ENCODE measurements at places on chromosomes 6 and 20.

GRCh38 chr6:159359581-159360297 is 190.5 kb downstream of the FNDC1 start:
- DNase-seq: no peak

GRCh38 chr6:25173951-25174474 is 105.2 kb upstream of the CARMIL1 start:
- no peak for DNase-seq

DNA sequence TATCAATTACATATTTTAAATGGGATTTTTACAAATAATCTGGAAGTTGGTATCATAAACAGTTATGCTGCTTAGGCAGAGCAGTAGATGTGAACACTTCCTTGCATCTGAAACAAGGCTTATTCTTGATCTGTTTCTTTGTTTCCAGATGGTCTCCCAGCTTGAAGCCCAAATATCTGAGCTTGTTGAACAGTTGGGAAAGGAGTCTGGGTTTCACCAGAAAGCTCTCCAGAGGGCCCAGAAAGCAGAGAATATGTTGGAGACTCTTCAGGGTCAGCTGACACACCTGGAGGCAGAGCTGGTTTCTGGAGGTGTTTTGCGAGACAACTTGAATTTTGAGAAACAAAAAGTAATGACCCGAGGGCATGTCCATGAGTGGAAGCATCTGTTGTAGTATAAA is 91.9 kb downstream of the CCDC170 start:
- no peak for DNase-seq

- DNase-seq: peak; percentile 9
These were observed 16.3 kb upstream of the SMAP1 start for GRCh38 chr6:70651326-70651905.

DNA sequence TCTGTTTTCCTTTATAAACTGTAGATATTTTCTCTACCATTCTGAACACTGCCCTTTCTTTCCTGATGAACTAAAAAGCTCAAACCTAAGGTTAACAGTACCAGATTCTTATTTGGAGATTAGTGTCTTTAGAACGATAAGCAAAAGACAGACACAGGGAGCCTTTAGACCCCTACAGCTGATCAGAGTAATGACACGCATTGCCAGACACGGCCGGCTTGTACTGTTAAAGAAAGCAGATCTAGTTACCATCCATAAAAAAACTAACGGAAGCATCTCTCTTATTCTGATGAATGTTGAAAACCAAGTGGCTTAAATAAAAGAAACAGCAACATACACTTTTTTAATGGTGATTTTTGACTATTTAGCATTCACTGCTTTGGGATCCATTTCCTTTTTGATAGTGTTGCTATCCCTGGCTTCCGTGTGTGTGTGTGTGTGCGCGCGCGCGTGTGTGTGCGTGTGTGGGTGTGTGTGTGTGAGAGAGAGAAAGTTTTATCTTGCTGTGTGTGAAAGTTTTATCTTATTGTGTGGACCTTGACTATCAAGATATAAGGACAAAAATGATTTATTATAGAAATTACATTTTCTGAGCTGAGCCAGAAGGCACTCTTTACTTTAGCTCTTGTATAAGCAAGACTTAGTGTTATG is 95.6 kb upstream of the SLC35B3 start:
- DNase-seq: no peak

DNA sequence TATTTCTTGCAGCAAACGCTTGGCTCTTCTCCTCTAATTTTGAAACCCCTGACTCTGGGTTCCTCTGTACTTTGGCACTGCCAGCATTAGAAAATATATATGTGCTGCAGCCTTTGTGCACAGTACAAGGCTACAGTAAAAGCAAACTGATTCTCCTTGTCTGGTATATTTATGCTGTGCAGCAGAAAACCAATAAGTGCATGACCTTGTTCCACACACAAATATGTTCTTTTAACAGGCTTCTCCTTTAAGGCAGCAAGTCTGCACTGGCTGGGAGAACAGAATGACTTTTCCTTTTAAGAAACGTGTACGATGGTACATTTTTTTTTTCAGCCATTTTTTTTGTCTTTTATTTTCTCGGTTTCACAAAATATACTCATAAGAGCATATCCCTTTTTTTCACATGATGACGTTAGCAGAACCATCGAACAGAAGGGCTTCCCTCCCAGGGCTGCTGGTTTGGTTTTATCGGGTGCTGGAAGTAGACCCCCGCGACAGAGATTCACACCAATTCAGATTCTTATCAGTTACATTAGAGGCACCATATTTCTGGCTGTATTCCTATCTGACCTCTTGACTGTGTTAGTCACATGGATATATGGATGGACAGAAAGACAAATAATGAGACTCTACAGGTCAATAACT is 129.9 kb upstream of the ARID1B start:
- no peak for DNase-seq

DNA sequence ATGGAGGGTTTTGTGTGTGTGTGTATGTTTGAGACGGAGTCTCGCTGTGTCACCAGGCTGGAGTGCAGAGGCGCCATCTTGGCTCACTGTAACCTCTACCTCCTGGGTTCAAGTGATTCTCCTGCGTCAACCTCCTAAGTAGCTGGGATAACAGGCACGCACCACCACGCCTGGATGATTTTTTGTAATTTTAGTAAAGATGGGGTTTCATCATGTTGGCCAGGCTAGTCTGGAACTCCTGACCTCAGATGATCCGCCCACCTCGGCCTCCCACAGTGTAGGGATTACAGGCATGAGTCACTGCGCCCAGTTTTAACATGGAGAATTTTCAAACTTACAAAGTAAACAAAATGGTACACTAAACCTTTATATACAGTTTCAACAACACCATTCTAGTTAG is 22.8 kb downstream of the AMD1 start:
- no peak for DNase-seq

DNA sequence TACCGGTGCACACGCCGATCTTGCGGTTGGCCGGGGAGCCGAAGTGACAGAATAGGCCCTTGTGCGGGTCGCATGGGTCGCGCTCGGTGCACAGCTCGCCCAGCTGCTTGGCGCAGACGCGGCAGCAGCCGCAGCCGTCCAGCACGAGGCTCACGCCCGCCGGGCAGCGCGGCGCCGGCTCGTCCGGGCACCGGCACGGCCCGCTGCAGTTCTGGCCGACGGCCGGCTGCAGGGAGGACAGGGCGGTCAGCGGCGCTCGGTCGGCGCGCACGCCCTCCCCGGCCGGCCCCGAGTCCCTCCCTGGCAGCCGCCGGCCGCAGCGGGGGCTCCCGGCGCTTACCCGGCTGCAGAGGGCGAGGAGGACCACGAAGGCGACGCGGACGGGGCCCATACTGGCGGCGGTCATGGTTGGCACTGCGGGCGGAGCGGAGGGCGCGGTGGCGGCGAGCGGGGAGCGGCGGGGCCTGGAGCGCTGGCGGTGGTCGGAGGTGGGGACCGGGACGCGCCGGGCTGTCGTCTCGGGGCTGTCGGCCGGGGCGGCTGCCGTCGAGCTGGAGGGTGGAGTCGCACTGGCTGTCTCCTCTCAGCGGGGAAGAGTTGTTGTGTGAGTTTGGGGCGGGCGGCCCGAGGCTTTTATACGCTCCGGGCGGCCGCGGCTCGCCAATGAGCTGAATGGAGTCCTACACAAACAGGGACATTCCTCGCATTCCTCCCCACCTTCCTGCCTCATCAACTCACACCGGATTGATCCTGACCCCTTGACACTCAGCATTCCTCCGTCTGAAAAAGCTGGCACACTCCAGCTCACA is at the start of gene CCN2:
TSS of gene CCN2 (minus strand) at position 606 of the 809 bp plus-strand sequence. CDS start at position 406, 200 bp downstream.
- no peak for DNase-seq

- DNase-seq: peak; percentile 25
These were observed 26.4 kb downstream of the ARMC2 start for GRCh38 chr6:108874470-108875160.

- no peak for DNase-seq
These were observed 18.5 kb downstream of the PACSIN1 start for GRCh38 chr6:34484391-34484790.

DNA sequence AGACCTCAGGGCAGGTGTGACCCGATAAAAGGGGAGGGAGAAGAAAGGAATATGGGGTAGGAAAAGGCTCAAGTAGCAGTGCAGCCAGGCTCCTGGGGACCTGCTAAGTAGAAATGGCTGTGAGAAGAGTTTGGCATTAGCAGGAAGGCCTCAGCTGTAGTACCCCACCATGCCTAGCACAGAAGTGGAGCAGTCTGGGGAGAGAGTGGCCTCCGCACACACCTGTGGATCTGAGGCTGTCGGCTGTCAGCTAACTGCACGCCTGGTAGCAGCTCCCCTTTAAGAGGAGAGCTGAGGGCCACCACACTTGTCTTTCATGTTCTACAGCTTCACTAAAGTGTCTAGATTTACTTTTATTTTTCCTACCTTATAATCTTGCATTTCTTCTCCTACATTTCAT is 24.6 kb downstream of the PDE7B start:
- no peak for DNase-seq

- DNase-seq: no peak
These were observed 14.5 kb downstream of the THBS2 start for GRCh38 chr6:169239181-169239580.

- DNase-seq: peak; percentile 67
These were observed 11.3 kb downstream of the NFATC2 start for GRCh38 chr20:51531141-51531710.
